Peyer's patch (tissue), 4 donors: ENCODE measurements at places on chromosomes 16 and 17.

DNA sequence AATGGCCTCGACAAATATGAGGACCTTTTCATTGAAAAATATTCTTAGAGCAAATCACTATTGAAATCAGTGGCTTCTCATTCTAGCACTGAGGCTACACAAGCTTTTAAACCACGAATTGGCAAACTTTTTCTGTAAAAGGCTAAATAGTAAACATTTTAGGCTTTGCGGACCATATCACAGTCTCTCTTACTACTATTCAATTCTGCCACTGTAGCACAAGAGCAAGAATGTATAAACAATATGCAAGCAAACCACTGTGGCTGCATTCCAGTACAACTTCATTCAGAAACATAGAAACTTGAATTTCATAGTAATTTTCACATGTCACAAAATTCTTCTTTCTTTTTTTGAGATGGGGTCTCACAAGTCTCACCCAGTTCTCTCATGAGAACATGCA lies 49.1 kb downstream of the PHLPP2 start:
- DNase-seq, result no peak

GRCh38 chr16:14148569-14148968 lies 77.5 kb downstream of the MRTFB start:
- no peak for DNase-seq

DNA sequence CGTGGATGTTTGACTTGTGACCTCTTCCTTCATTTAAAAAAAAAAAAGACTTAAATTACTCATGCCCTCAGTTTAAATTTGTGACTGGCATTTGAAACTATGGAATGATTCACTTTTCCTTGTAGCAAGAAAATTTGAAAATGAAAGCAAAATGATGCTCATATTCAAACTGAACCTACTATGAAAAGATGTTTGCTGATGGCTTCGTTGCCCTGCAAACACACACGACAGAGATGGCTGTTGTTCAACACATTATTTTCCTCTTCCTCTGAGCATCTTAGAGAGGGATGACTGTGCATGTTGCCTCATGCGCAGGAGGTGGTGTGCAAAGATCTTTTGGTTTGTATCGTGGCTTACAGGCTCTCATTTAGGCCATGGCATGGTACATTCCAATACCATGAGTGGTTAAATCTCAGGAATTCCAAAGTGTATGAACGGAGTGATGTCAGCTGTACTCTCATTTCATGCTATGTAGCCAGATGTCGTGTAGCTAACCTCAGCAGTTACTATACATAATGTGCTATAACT lies 164.5 kb downstream of the PRKCA start:
- DNase-seq, result no peak

DNA sequence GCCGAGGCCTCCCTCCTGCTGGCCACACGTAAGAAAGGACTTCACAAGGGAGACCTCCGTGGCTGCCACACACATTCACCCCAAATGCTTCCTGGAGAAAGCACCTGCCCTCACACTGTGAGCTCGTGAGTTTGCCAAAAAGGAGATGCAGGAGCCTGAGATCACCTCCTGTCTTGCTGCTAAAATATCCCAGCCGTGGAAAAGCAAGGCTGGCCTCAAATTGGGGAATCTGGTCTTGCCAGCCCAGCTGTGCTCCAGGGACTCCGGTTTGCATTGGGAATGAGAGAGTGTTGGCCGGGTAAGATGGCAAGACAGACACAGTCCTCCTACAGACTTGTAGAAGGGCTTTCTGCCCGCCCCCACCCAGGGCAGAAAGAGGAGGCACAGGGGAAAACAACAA lies 13.8 kb downstream of the RBFOX3 start:
- no peak for DNase-seq

DNA sequence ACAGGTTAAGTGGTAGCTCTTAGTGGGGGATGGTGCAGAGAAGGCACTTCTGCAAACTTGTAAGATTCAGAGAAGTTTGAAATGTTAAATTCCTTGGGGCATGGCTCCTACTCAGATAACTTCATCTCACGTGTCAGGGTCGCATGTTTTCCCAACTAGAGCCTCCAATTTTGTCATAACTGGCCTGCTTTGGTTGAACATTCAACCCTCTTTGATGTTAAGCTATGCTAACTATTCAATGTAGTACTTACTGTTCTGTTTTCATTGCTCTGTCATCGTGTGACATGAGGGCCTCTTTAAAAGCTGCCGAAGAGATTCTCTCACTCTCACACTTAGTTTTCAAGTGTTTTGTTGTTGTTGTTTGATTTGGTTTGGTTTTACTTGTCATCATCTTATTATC lies 280.8 kb downstream of the CDH11 start:
- DNase-seq, result no peak

- no peak for DNase-seq
These were observed 1.1 kb downstream of the LASP1NB start for GRCh38 chr17:38926293-38927070.

DNA sequence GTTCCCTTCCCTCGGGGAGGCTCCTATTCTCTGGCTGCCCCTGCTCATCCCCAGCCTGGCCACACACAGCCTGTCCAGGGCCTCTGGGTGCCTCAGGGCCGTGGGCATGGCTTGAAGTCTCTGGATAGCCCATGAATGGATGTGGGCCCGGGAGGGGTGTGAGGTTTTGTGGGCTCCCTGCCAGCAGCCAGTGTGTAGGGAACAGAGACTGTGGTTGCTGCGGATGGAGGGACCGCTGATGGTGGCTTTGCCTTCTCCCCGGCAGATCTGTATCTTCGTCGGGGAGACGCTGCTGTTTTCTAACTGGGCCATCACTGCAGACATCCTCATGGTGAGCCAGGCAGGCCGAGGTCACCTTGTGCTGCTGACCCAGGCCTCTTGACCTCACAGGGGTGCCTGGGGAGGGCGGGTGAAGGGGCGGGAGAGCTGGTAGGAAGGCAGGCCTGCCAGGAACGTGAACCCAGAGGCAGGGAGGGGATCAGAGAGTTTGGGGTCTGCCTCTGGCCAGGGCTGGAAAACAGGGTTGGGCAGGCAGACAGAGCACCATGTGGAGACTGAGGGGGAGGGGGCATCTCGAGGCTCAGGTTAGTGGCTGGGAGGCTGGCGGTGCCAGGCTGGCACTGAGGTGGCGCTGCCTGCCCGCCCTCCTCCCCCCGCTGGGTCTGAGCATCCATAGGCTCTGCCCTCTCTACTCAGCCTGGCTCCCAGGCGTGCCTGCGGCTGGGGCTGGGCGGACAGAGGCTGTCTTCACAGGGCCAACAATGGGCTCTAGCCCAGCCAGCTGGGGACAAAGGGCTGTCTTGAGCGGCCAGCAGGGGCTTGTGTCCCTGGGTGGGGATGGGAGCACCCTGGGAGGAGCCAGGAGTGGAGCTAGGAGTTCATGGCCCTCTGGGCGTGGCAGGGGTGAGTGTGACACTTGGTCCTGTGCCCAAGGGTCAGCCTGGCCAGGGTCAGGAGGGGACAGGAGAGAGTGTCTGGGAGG lies 21.4 kb downstream of the MYBBP1A start:
- no peak for DNase-seq

GRCh38 chr16:997440-998051 lies 16.0 kb downstream of the SOX8 start:
- DNase-seq, result peak; percentile 58

DNA sequence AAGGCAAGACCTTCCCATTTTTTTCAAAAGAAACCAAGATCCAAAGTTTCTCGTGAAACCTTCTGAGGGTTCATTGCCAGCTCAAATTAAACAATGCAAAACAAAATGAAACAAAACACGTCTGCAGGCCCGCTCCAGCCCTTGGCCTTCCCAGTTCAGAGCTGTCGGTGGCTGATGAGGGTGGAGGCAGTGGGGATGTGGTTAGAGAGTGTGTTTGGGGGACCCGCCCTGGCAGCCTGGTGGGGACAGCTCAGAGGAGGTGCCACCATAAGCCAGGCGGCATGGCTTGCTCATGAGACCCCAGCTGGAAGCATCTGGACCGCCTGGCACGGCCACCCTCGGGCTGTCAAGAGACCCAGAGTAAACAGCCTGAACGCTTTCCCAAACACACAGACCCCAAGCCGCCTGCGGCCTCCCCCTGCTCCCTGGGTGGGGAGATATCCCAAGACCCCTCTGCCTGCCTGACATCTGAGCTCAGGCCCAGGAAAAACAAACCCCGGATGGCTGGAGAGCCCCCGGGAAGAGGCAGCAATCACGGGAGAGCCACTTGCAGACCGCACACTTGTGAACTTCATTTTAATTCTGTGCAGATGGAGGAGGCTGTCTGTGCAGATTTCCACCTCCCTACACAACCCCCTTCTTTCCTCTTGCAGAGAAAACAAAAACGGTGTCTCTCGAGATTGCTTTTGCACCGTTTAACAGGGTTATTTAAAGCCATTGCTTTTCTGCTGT lies 35.4 kb upstream of the LITAF start:
- no peak for DNase-seq

DNA sequence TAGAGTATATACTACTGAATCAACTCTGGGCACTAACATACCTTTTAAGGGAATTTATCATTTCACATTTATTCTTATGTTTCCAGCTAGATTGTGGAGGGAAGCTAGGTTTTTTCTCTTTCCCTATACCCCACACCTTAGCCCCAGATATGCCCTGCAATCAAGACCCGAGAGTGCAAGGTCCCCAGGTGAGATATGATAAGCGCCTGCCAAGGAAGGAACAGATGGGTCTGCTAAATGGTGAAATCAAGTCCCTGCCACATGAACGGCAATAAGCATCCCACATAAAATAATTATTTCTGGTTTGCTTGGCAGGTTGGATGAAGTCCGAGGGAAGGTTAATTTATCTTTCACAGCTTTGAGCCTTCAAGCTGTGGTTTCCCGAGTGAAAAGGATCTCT lies 195.5 kb downstream of the TOX3 start:
- no peak for DNase-seq

GRCh38 chr16:83971165-83972130 lies 3.4 kb downstream of the NECAB2 start:
- DNase-seq, result no peak

DNA sequence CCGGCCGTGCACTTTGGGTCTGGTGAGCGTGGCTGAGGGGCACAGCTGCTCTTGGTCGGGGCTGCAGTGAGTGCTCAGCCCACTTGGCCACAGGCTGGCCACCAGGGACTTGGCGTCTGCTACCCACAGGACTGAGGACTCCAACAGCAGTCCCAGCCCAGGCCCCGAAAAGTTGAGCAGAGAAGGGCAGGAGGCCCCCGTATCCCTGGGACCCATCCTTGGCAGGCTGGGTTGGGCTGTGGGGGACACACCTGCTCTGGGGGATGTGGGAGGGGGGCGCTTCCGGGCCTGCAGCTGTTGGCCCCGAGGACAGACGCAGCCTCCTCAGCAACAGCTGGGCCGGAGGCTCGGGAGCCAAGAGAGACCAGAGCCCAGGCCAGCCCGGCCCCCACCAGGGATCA lies 19.4 kb upstream of the SSTR5 start:
- DNase-seq, result no peak

DNA sequence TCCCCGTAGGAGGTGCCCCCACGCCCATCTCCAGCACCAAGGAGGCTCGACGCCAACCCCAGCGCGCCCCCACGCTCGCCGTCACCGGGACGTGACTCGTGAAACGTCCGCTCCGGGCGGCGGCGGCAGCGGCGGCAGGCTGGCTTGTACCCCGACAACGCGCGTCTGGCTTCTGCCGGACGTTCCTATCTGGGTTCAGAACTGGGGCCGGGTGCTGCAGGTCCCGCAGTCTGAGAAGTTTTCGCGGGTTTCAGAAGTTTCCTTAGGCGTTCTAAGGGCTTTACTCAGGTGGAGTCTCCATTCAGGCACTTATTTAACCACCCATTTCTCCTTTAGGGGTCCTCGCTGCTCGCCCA lies 672 bp upstream of the ALKBH5 start:
- peak; percentile 89 for DNase-seq

DNA sequence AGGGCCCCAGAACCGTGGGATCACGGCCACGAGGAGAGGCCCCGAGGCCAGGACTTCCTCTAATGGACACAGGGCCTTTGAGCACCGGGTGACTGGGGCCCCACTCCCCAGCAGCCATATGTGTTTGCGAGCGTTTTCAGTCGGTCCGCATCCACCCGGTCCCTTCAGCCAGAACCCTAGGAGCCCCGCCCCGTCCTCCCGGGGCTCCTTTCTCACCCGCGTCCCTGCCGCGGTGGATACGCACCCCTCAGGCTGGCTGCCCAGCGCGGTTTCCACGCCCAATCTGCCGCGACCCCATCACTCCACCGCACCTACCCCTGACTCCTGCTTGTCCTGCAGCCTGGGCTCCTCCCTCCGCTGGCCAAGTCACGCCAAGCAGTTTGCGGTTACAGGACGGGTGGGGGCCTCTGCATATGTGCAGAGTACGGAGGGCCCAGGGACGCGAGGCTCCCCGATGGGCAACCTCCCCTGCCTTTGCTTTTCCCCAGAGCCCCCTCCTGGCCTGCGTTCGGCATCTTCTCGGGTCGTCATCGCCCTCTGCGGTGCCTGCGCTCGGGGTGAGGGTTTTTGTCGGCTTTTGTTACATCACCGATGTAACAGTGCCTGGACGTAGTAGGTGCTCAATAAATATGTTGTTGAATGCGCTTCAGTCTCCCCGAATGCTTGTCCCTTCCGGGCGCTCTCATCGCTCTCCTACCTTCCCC lies 1.0 kb upstream of the TTYH2 start:
- no peak for DNase-seq

DNA sequence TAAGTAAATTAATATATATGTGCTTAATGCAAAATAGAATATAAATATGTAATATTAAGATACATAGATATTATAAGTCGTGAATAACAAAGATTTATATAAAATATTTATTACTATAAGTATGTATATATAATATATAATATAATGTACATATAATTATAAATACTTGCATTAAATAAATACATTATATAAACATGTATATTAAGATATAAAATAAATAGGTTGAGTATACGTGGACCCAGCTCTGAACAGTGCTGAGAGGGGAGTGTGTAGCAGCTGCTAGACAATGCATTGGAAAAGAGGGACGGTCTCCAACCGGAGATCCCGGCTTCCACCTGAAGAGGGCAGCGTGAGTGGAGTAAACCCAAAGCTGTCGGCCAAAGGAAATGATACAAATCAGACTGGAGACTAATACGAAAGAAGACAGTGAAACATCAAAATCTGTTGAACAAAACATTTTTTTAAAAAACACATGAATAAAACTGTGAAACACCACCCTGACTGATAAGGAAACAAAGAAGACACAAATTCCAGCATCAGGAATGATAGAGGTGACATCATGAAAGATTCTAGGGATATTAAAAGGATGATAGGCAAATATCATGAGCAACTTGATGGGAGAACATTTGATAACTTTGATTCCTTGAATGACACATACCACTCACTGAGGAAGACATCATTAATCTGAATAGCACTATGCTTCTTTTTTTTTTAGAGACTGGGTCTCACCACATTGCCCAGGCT lies 125.4 kb upstream of the CHMP6 start:
- peak; percentile 83 for DNase-seq
